DMS79 (cell line): ENCODE measurements at places on chromosomes 2 and 18.

- DNase-seq: peak; percentile 39
These were observed 30.0 kb downstream of the DTNA start for GRCh38 chr18:34740101-34740500.

DNA sequence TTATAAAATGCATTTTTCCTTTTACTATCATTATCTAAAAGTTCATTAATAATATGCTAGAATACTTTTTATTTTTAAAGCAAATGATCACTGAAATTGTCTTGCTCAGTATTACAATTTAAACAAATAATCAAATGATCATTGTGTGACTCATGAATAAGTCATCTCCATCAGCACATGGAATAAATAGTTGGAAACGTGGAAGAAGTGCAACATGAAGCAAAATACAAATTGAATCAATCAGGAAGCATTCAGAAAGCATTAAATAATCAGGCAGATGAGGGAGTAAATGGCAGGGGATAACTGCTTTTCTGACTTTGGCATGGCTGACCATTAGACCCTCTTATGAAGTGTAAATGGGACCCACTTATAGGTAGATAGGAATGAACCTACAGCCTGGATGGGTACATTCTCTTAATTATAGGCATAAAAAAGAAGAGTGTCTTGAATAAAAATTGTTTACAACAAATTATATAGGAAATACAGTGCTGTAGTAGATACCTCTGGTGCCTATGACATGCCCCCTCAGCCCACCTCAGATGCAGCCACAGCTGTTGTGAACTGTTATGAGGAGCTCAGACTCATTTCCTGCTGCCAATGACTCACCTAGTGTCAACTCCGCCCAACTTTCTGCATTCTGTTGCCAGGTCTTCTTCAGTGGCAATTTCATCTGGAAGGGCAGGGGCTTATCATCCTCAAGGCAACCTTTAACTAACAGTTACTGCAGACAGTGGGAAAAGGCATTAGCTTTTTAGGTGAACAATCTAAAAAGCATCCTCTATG, 936.0 kb downstream of the TRIB2 start:
- DNase-seq: no peak

DNA sequence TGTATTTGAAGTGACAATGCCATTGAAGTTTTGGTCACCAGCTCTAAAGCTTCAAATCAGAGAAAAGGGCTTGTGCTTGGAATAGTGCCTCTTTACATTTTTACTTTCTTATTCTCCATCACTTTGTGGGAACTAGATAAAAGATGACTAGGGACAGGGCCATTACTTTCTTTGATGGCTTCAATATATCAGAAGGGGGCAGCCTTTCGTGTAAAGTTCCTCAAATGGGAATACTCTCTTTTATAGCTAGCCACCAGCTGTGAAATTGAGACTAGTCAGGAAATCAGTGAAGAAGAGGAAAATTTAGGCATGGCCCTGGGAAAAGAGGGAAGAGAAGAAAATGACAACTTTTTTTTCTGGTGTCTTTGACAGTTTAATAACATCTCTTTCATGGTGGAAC, 242.5 kb downstream of the DCC start:
- DNase-seq: no peak

DNA sequence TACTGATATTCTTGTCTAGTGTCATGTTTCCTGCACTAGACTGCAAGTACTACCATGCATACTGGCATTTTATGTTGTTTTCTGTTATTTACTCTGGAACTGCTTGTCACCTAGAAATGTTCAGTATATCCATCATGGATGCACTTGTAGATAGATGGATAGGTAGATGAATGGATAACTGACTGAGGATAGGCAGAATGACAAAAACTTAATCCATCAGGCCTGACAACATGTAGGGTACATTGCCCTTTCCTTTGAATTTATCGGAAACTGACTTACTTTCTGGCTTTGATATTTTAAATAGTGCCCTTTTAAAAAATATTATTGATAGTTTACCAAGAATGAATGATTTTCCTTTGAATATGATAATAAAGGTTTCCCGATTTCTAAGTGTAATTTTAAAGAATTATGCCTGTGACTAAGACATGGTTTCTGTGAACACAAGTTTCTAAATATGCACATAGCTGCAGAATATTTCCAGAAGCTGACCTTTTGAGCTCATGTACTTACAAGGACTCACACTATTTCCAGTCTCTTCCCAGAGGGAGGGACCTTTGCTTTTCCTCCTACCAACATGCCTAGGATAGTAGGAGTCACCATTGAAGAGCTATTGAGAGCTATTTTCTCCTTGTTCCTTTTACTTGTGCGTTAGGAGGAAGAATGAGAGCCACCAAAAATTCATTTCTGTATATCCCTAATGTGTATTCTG, 81.3 kb downstream of the ANKRD12 start:
- no peak for DNase-seq

DNA sequence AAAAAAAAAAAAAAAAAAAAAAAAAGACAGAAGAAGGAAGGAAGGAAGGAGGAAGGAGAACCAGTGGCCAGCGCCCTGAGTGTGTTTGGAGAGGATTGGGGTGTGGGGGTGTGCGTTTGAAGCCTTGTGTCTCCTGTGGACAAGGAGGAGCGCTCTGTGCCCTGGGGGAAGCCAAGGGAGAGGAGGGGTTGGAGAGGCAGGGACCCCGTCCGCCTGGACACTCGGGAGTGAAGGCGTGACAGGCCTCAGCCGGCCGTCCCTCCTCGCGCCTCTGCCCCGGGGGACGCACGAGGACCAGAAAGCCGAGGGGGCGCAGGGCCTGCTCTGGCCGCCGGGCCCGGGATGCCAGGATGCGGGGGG, 44.9 kb downstream of the SERTAD2 start:
- DNase-seq: no peak

DNA sequence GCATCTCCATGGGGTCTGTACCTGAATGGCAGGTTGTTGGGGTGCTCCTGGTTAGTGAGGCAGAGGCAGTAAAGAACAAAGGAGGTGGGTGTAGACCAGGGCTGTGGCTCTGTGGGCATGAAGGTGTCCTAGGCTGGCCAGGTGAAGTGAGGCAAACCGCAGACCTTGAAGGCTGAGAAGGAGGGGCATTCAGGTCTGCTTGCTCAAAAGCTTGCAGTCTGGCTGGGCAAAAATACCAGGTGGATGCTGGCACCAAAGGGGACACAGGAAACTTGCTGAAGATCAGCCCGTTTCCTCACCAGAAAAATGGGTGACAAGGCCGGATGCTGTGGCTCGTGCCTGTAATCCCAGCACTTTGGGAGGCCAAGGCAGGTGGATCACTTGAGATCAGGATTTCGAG, 6.7 kb upstream of the B3GNT2 start:
- no peak for DNase-seq

GRCh38 chr2:227411320-227411989, 23.7 kb upstream of the SCYGR1 start:
- DNase-seq: no peak

GRCh38 chr18:13587937-13588336, 138.4 kb downstream of the FAM210A start:
- DNase-seq: no peak

DNA sequence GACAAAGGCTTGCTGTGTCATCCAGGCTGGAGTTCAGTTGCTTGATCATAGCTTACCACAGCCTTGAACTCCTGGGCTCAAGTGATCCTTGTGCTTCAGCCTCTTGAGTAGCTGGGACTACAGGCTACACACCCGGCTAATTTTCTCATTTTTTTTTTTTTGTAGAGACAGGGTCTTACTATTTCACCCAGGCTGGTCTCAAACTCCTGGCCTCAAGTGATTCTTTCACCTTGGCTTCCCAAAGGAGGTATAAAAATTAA, 178.0 kb downstream of the MTCL1 start:
- DNase-seq: no peak

DNA sequence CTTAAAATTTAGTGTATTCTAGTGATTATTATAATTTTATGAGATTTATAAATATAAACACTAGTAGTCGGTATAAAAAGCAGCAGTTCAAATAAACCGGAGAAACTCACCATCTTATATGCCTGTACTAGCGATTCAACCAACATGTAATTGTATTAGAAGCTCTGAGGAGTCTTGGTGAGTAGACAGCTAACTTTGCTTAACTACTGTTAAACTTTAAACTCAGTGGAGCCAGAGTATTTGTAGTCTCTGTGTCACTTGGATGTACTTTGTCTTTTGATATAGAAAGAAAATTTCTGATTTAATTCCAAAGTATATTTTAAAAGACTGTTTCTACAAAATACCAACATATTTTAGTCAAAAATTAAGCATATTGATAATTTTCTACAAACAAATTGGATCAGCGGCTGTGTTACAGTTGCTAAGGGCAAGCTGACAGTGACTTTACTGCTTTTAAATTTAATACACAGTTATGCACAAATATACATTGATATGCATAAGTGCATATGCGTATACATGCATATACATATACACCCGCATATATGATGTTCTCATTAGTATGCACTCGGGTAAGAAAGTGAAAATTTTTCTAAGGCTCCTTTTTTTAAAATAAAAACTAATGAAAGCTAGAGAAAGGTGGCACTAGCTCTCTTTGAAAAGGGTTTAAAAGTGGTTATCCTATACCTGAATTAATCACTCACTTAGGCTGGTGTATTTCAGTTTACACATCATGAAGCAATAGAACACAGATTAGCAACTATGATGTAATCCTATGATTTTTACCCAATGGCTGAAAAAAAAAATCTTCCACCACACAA, 374.5 kb downstream of the NCKAP5 start:
- DNase-seq: no peak

GRCh38 chr2:60979231-60979630, 38.3 kb upstream of the PEX13 start:
- DNase-seq: no peak

- DNase-seq: no peak
These were observed 42.4 kb downstream of the ARL4C start for GRCh38 chr2:234454433-234454832.

GRCh38 chr2:118223992-118224894, 136.0 kb downstream of the INSIG2 start:
- DNase-seq: no peak

DNA sequence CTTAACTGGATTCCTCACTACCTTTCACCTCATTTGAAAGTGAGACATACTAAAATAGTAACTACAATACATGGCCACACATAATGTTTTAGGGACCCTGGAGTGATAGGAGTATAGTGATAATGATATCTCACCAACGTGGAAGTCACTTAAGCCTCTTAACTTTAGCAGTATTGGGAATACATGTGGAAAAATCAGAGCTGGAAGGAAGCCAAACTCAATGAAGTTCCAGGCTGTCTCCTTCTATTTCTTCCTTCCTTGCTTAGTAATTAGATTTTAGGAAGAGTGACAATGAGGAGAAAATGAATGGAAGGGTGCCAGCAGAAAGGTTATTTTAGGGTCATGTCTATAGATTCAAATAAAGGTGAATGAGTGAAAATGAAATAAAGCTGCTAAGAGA, 387.3 kb downstream of the PLCL1 start:
- DNase-seq: no peak

DNA sequence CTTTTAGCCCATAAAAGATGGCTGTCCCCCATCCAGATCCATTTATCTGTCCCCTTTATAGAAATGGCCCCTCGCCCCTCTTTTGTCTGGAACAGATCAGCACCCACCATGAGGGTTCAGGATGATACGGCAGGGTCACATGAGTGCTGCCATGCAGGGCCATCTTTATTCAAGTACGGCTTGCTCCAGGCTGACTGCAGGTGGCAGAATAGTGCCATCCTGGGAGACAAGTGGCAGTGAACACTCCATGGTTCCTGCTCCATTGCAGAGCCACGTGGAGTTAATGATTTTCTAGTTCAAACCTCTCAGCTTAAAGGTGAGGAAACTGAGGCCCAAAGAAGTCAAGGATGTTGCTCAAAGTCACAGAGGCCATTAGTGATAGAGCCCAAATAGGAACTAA, 180.6 kb downstream of the CLIP4 start:
- no peak for DNase-seq

GRCh38 chr2:234770031-234770506, 181.7 kb upstream of the SH3BP4 start:
- peak; percentile 80 for DNase-seq

DNA sequence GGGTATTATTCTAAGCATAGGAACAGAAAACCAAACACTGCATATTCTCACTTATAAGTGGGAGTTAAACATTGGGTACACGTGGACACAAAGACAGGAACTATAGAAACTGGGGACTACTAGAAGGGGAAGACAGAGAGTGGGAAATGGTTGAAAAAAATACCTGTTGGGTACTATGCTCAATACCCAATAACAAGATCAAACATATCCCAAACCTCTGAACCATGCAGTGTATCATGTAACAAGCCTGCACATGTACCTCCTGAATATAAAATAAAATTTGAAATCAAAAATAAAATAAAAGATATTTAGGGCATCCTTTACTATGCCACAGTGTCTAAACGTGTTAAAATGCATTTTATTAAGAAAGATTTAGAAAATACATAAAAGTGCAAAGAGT, 221.0 kb upstream of the TFPI start:
- no peak for DNase-seq

GRCh38 chr2:165054652-165055051, 99.3 kb upstream of the SLC38A11 start:
- no peak for DNase-seq

DNA sequence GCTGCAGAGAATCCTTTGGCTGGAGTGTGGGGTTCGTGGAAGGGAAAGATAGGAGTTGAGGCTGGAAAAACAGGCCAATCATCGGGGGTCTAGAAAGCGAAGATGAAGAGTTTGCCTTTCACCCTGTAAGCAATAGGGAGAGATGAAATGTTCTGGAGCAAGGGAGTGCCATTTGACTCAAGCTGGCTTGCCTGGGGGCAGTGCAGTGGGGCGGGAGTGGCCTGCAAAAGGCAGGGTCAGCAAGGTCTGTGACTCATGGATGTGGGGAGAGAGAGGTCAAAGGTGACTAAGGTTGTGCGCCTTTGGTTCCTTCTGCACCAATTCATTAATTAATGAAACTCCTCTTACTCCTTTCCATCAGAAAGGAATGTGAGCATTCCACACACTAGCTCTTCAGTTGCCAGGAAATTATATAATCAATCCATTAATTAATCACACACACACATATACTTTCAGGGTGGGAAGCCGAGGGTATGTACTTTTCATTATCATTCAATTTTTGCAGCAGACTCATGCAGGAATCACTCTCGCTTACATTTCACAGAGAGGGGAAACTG, 227.6 kb downstream of the MYCN start:
- no peak for DNase-seq

- DNase-seq: no peak
These were observed 278.7 kb upstream of the KLHL29 start for GRCh38 chr2:23106242-23106785.

- DNase-seq: no peak
These were observed 372.6 kb upstream of the NT5C1B start for GRCh38 chr2:18961991-18962421.

DNA sequence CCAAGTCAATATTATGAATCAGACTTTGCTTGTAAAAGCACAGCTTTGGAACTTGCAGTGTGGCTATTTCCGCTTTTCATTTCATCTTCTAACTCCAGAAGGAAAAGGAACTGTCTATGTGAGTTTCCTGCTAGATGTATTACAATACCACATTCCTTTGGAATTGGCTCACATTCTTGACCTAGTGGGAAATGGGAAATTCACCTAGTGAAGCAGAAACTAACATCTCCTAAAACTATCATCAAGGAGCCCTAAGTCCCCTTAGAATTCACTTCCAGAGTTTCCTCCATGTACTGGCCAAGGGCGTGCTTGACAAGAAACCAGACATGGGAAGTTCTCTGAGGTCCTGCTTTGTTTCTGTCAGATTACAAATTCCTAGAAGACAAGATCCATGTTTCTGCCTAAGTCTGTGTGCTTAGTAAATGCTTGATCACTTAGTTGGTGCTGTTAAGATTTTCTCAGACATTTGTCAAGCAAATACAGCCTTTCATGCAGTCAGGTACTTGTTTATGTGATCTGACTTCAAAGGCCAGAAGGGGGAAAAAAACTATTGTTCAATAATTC, 275.7 kb upstream of the FN1 start:
- no peak for DNase-seq
